Pulmonary artery endothelial cell (primary cell): ENCODE measurements at places on chromosomes 7 and 10. TPM values are rescaled to one million over a fixed set of nuclear protein-coding genes. Genes with fewer than 3 reads are reported as not detected.

GRCh38 chr10:83816942-83817341 is 322.4 kb upstream of the GHITM start:
- no peak for DNase-seq

DNA sequence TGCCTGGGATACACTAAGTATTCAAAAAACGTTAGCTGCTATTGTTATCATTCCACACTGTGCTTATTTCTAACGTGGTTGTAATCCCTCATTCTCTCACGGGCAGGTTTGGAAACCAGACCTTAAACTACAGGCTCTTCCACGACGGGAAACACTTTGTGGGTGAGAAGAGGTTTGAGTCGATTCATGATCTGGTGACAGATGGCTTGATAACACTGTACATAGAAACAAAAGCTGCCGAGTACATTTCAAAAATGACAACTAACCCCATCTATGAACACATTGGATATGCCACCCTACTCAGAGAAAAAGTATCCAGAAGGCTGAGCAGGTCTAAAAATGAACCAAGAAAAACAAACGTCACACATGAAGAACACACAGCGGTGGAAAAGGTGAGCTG is 163.2 kb upstream of the PRR15 start:
- DNase-seq: no peak

DNA sequence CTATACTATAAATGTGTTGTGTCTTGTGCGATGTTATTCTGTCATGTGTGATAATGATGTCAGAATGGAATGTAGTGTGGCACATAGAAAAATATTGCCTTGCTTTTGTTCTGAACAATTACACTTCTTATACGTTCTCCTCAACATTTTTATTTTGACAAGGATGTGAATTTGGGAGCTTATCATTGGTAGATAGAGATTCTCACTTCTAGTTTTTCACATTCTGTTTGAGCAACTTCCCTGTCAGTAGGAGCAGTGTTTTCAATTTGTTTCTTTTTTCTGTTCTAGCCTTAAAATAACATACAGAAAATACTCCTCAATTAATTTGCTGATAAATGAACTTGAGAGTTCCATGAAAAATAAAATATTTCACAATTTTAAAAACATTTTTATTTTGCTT is 17.6 kb downstream of the SUN3 start:
- no peak for DNase-seq

DNA sequence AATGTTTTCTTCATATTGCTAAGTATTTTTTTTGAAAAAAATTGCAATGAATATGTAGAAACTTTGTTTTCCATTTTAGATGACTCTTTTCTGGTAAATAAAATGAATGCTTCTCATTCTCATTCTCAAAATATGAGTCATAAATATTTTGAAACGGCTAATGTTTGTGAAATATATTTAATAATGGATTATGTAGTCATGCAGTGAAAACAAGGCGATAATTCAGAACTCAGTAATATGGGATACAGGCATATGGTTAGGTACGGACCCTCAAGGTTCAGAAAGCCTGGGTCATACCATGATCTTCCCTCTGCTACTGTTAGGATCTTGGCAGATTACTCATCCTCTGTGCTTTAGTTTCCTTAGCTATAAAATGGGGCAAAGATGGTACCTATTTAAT is 46.2 kb upstream of the SLC39A12 start:
- DNase-seq: no peak

DNA sequence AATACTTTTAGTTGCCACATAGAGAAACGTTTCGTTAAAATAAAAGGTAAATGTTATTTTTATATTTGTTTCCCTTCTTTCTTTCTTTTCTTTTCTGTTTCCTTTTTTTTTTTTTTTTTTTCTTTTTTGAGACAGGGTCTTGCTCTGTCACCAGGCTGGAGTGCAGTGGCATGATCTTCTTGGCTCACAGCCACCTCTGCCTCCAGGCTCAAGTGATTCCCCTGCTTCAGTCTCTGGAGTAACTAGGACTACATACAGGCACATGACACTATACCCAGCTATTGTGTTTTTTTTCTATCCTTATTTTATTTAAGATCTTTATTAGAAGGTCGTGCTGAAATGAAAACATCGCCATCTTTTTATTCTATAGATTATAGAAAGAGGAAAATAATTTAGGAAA is 661.8 kb upstream of the MBL2 start:
- DNase-seq: no peak

GRCh38 chr7:18119985-18120384 is 92.3 kb upstream of the PRPS1L1 start:
- DNase-seq: no peak

- DNase-seq: no peak
Measured at GRCh38 chr7:101255796-101256195, 10.9 kb upstream of the FIS1 start.

GRCh38 chr10:3858051-3858845 is 73.2 kb upstream of the KLF6 start:
- no peak for DNase-seq

The SUN3 gene
- total RNA-seq: not detected in 2 replicates
